NB4 (cell line): ENCODE measurements at places on chromosomes 4 and X.

GRCh38 chrX:13835825-13836224 lies 18.9 kb upstream of the GPM6B start:
- no peak for DNase-seq

- DNase-seq: no peak
Observed at GRCh38 chr4:102799816-102800215, 27.5 kb downstream of the UBE2D3 start.

DNA sequence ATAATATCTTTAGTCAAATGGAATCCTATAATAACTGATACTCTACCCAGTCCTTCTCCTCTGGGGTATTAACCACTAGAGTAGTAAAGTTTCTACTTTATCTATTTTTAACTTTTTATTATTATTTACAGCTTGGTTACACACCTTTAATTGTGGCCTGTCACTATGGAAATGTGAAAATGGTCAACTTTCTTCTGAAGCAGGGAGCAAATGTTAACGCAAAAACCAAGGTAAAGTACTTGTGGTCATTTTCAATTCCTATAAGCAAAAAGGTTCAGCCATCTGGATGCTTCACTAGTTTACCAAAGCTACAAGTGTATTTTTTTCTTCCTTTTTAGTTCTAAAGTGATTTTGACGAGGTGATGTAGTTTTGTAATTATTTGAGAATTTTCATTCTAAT lies 238.8 kb downstream of the ANK2 start:
- DNase-seq: no peak

- no peak for DNase-seq
Observed at GRCh38 chr4:29948858-29949257, 771.3 kb upstream of the PCDH7 start.

- no peak for DNase-seq
Observed at GRCh38 chr4:182367153-182367552, 124.0 kb downstream of the TENM3 start.

DNA sequence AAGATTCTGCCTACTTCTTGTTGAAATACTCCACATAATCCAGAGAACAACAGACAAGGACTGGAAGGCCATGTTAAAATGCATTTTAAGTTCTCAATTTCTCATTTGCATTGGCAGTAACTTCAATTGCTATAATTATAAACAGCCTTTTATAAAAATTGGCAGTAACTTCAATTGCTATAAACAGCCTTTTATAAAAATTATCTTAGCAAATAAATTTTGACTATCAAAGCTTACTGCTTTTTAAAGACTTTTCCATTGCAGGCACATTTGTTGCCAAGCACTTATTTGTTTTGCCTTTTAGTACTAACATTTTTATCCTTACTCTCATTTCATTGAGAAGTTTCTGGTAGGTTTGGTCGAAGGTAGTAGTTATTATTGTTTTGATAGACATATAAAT lies 17.8 kb downstream of the SCFD2 start:
- no peak for DNase-seq

GRCh38 chr4:55758570-55758969 lies 61.0 kb upstream of the EXOC1L start:
- DNase-seq: no peak

GRCh38 chrX:20529711-20530110 lies 263.0 kb upstream of the RPS6KA3 start:
- no peak for DNase-seq

- DNase-seq: peak; percentile 68
Observed at GRCh38 chrX:119981286-119982070, 37.9 kb upstream of the NKAP start.

DNA sequence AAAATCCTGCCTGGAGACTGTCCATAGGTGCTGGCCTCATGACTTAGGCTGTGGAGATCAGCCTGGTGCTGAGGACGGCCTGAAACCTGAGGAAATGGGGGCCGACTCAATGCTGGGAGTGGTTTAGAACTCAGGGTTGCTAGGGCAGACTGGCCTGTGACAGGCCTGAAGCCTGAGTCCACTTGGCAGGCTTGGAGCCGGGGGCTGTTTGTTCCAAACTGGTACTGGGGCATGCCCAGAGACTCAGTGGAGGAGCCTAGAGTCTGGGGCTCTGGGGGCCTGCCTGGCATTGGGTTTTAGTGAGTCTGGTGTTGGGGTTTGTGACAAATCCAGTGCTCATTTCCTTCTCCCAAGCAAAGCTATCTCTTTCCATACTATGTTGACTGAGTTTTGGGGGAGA lies 489.7 kb upstream of the CNKSR2 start:
- DNase-seq: no peak

GRCh38 chr4:37620176-37620575 lies 66.0 kb downstream of the RELL1 start:
- DNase-seq: no peak

DNA sequence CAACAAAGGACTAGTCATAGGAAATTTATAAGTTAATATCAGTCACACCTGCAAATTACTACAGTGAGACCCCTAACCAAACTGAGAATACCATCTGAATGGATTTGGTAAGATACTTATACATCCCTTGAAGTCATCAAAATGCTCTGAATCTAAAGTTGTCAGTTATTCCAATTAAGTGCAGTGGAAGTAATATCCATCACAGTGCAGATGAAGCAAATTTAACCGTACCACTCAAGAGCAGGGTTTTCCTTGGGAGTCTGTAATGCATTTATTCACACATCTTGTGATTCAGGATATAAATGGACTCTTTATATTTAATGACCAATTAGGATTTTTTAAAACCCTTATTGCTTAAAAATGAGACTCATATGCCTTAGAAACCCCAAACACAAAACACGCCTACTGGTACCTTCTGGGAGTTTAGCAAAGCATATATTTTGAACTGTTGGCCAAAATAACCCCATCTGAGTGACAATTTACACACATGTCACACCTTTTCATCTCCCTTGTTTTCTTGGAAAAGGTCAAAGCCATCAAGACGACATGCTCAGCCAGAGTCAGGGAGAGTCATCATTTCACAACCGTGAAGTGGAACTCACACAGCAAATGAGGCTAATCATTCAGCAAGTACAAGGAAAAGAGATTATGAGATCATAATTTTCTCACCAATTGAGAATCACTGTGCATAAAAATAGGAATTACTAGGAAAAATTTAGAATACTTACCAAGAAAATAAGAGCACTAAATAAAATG lies 303.7 kb downstream of the HNRNPD start:
- no peak for DNase-seq

- DNase-seq: no peak
Observed at GRCh38 chrX:20488473-20488872, 221.8 kb upstream of the RPS6KA3 start.

DNA sequence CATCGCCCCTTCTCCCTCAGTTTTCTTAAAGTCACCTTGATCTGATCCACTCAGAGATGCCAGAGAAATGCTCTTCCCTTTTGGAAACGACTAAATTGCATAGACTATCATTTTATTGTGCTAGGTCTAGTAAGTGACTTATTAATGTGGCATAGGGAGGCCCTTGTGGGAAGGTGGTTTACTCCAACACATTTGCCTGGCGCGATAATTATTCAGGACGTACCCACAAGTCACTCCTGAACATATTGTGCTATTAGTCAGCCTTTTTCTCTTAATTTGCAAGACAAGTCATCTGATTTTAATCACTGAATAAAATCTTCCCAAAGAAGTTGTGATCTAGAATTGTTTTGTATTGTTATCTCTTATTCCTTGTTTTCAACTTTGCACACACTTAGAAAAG lies 7.6 kb downstream of the ENPEP start:
- DNase-seq: no peak

DNA sequence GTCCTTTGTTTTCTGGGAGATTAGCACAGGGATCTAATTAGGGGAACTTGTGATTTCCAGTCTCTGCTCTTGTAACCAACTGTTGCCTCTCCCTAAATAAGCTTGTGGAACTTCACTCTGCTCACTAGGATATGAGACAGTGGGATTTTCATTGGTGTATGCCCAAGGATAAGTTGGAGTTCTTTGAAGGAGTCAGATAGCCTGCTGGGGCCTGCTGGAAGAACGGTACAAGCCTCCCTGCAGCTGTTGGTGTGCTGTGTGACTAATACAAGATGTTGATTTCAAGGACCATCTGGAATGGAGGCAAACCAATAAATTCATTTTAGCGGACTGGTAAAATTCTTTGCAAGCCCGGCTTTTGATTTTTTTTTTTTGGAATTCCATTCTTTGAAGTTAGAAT lies 167.0 kb downstream of the AASDH start:
- no peak for DNase-seq

DNA sequence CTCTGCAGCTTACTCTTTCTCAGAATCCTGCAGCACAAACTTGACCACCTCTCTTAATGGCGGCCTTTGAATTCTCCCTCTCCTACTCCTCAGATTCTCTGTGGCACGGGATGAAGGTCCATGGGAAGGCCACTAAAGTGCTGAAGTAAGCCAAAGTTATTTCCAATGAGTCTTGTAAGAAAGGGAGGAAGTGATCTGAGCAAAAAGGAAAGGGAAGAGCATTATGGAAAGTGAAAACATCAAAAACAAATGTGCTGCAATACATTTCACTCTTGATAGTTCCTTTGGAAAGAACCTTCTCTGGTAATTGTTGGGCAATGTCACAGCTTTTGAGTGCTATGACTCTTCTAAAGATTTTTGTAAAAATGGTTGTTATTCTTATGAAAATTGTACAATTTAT lies 54.3 kb upstream of the CAMK2D start:
- DNase-seq: no peak

GRCh38 chrX:8981723-8982122 lies 52.2 kb downstream of the FAM9B start:
- no peak for DNase-seq

DNA sequence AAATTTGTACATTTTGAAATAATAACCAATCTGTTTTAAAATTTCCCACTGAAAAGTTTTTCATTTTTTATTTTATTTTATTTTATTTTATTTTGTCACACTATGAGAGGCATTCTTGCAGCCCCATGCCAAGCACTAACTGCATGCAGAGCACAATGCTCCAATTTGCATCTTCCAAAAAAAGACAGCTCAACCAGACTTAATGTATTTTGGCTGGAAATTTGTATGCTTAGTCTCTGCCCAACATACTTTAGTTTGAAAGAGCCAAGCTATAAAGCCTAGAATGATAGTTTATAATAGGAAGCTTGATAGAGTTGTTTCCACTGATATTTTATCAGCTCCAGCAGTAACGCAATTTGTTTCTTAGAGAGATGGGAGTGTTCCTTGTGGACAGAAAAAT lies 235.5 kb downstream of the GALNTL6 start:
- no peak for DNase-seq

- no peak for DNase-seq
Observed at GRCh38 chr4:38871593-38871992, 4.0 kb downstream of the FAM114A1 start.

- DNase-seq: no peak
Observed at GRCh38 chrX:73963682-73964081, 340.3 kb upstream of the ZCCHC13 start.

- no peak for DNase-seq
Observed at GRCh38 chr4:184643731-184644130, 5.5 kb downstream of the CASP3 start.

- DNase-seq: no peak
Observed at GRCh38 chr4:154634058-154634457, 21.6 kb upstream of the FGG start.

- peak; percentile 88 for DNase-seq
Observed at GRCh38 chrX:13254076-13254785, 65.6 kb downstream of the ATXN3L start.

DNA sequence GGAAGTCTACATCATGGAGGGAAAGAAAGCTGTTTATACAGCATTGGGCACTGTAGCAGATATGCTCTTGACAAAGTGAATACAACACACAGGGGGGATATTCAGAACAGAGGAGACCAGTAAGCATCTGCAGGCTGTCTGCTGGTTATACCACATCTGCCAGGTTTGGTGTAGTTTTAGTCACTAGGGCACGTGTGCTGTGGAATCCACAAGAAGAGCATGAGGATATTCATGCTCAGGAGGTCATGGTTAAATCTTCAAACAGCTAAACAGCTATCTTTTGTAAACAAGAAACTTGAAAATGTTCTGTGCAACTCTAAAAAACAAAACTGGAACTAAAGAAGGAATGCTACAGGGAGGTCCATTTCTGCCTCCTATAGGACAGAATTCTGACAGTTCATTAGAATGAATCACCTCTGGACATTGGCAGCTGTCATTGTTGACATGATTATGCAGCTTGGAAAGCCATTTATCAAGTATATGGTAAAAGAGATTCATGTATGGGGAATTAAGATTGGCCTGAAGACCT lies 175.8 kb downstream of the RCHY1 start:
- no peak for DNase-seq

- DNase-seq: no peak
Observed at GRCh38 chr4:19832411-19832810, 419.3 kb upstream of the SLIT2 start.

- no peak for DNase-seq
Observed at GRCh38 chr4:7823416-7823824, 116.2 kb downstream of the AFAP1 start.

GRCh38 chr4:185822791-185823190 lies 10.8 kb upstream of the SORBS2 start:
- DNase-seq: no peak

GRCh38 chrX:130060122-130061069 lies 49.9 kb downstream of the ELF4 start:
- DNase-seq: peak; percentile 80

GRCh38 chr4:119284876-119285780 lies 36.8 kb downstream of the FABP2 start:
- no peak for DNase-seq

DNA sequence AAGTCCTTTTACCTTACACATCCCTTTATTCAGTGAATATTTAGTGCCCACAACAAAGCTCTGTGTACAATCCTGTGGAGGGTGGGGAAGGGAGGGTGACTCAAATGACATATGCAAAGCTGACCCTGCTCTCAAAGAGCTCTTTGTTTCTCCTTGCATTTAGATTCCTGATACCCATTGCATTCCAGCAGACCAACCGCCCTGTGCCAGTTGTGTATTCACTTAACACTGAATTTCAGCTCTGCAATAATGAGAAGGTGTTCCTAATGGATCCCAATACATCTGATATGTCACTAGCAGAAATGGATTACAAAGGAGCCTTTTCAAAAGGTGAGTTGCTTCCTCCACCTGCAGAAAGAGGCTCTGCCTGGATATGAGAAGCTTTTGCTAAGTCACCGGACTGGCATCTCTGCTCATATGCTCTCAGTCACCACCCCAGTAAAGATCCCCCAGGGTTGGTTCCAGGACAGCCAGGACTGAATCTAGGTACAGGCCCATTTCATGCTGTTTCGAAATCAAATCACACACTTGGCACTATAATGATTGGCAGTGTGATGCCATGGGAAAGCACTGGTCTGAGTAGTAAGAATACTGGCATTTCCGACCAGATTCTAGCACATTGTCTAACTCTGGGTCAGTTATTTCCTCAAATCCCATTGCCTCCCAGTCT lies 17.1 kb upstream of the ANXA3 start:
- no peak for DNase-seq

DNA sequence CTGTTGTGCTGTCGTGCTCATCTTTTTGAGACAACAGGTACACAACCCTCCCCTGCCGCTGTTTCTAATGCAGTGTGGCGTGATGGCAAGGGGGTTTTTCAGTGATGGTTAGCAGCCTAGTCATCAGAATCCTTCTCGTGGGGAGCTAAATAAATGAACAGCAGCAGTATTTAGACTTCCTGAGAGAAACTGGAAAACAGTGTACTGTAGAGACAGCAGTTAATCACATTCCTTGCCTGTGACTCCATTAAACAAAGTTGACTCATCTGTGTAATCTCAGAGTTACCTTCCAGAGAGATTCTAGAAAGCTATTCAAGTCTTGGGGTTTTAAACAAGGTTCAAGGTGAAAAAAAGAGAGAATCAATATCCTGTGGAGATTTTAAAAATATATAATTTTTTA lies 1753.2 kb upstream of the PCDH7 start:
- no peak for DNase-seq

- DNase-seq: peak; percentile 61
Observed at GRCh38 chrX:14497184-14497666, 32.1 kb upstream of the GLRA2 start.

- no peak for DNase-seq
Observed at GRCh38 chr4:93983140-93983539, 154.6 kb downstream of the ATOH1 start.
